RWPE2 (cell line): ENCODE measurements at places on chromosomes 11 and 22.

DNA sequence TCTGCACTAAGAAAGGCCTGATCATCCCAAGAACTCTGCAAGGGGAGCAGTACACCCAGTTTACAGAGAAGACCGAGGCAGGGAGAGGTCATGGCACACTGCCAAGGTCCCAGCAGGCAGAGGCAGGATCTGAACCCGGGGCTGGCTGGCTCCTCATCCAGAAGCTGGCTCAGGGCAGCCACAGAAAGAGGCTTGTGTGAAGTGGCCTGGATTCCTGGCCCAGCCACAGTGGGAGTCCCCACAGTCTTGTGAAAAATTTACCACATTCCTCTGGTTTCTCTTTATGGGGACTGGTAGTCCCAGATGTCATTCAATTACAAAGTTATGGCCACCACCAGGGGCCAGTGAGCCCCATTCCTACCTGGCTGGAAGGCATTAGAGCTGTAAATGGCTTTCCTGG lies 440.5 kb downstream of the MIAT start:
- no peak for DNase-seq

DNA sequence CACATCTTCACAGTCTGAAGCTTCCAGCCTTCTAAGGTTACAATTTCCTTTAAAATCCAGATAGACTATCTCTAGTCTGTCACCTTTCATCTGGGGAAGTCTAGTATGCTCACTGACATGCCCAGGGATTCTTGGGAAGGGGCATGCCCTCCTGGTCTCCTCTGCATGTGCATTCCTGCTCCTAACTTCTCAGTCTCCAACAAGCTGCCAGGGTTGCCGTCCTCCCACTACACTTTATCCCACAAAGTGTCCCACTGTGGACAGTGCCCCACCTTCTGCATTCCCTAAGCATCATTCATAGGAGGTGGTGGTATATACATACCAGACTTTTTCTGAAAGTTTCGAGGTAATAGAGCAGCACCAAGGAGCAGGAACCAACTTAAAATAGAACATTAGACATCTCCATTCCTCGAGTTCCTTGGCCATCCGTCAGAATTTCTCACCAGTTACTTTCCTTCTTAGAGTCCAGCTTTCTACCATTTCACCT lies 28.7 kb downstream of the EIF3F start:
- no peak for DNase-seq

DNA sequence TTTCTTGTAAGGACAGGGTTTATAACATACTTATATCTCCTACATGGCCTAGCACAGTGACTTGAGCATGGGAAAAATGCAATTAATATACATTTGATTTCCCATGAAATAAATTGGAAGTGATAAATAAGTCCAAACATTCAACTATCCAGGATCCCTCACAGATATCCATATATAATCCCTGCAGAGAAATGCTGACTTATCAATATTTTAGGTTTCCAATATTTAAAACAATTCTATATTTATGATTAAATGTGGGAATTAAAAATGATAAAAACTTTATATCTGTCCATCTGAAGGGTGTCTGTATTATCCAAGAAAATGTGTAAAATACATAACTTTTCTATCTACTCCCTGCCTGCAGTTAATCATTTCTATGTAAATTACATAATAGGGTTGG lies 6.3 kb downstream of the OR10A4 start:
- no peak for DNase-seq

- no peak for DNase-seq
These were observed 428.9 kb upstream of the B3GAT1 start for GRCh38 chr11:134840945-134841344.

- peak; percentile 77 for DNase-seq
These were observed 76.7 kb upstream of the WNT7B start for GRCh38 chr22:46053563-46054090.

- DNase-seq = no peak
These were observed 226.1 kb upstream of the POU2AF2 start for GRCh38 chr11:111019451-111019850.

GRCh38 chr22:26383968-26384556 lies 45.0 kb upstream of the ASPHD2 start:
- DNase-seq = no peak

DNA sequence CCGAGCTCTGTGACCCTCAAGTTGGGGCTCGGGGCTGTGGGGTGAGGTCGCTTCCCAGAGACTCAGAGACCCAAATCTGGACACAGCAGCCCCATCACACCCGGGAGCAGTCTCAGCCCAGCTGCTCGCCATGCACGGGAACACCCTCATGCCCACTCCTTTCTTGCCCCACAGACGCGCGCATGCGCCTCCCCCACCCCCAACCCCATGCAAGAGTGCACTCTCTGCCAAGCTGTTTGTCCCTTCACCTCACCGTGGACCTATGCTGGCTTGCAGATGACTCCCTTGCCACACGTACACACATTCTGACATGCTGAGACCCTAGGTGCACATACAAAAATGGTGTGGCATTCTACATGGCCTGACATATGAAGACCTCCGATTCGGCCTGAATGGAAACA lies 478 bp upstream of the CD248 start:
- no peak for DNase-seq

DNA sequence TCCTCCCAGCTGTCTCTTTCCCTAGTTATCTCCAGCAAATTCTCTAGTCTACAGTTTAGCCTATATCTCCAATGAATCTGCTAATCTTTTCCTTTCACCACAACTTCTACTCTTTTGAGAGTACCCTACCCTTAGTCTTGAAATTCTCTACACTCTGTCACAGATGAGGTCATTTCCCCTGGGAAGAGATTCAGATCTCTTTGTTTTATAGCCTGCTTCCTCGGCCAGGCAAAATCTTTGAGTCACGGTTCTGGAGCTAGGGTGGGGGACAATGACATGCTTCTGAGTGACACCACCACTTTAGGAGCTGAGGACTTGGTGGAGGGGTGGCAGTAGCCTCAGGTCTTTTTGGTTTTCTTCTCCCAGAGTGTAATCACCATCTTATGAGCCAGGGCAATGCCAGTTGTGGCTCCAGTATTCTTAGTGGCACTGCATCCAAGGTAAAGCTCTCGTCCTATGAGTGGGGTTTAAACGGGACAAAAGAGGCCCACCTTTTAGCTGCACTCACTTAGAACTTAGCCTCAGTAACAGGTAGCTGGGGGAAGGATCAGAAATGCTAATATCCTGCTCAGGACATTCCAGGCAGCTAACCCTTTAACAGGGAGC lies 98.5 kb upstream of the RRM1 start:
- no peak for DNase-seq

GRCh38 chr11:80838153-80838552 lies 1397.3 kb upstream of the TENM4 start:
- DNase-seq = no peak

DNA sequence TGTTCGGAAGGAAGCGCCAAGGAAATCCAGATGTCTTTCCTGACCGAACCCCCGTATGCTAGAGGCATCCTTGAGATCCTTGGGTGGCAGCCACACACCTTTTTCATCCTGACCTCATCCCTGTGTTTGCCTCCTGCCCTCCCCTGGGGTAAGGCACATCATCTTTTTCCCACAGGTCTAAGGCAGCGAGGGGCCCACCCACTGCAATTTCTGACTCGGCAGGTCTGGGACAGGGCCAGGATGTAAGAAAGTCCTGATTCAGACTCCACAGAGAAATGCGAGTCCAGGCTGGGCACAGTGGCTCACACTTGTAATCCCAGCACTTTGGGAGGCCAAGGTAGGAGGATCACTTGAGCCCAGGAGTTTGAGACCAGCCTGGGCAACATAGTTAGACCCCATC lies 10.5 kb downstream of the ZMAT5 start:
- no peak for DNase-seq

DNA sequence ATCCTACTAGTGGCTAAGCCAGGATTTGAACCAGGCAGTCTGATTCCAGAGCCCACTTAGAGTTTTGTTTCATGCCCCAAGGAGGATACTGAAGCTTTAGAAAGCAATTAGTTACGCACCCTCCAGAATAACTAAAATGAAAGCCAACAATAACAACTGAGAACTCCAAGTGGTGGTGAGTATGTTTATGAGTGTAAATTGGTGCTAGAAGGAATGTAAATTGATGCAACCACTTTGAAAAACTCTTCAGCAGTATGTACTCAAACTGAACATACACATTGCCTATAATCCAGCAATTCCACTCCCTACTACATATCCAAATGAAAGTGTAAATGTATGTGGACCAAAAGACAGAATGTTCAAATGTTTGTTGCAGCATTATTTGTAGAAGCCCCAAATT lies 6.7 kb upstream of the ARL14EP start:
- DNase-seq = no peak

GRCh38 chr11:130400781-130401483 lies 27.5 kb downstream of the ADAMTS8 start:
- no peak for DNase-seq

- no peak for DNase-seq
These were observed 166.2 kb downstream of the FAT3 start for GRCh38 chr11:92390783-92391182.

GRCh38 chr11:65204143-65204542 lies 22.4 kb downstream of the CAPN1 start:
- DNase-seq = no peak

GRCh38 chr11:19774817-19775580 lies 62.4 kb downstream of the NAV2 start:
- DNase-seq = no peak

DNA sequence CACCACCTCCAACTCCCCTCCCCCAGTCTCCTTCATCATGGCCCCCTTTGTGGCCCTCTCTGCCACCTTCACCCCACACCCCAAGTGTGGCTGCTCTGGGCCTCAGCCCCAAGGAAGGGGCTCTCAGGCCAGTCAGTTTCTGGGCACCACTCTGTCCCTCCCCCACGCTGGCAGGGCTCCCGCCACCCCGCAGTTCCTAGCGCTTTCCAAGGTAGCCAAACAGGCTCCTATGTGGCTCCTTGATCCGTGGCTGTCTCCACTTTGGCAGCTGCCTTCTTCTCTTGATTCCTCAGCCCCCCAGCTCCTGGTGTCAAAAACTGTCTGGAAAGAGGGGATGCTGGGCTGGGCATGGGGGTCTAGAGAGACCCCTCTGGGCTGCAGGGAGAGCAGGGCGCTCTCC lies 10.4 kb upstream of the CACNA1I start:
- no peak for DNase-seq

DNA sequence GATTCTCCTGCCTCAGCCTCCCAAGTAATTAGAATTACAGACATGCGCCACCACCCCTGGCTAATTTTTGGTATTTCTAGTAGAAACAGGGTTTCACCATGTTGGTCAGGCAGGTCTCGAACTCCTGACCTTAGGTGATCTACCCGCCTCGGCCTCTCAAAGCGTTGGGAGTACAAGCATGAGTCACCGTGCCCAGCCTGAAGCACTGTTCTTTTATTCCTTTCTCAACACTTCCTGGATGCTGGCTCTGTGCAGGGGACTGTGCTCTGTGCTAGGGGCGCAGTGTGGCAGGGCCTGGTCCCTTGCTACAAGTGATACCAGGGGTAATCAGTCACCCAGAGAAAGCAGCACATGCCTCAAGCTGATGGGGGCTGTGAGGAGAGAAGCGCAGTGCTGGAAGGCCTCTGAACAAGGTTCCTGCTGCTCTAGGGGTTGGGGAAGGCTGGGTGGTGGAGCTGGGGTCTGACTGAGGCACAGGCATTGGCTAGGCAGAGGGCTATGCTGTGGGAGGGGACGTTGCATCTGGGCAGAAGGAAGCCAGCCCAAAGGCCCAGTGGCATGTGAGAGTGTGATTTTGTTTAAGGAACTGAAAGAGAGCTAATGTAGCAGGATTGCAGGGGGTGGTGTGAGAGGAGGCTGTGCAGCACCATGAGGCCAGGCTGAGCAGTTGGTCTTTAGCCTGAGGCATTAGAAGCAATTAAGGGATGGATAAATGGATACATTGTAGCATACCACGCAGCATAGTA lies 42.5 kb downstream of the CABIN1 start:
- DNase-seq = no peak

GRCh38 chr11:535210-535518 lies 212 bp downstream of the HRAS start:
- DNase-seq = no peak
